Cardiac muscle cell (in vitro differentiated cells and primary cell): ENCODE measurements at places on chromosomes 7 and 10. TPM values are rescaled to one million over a fixed set of nuclear protein-coding genes. Genes with fewer than 3 reads are reported as not detected.

- DNase-seq, result no peak
These were observed 164.0 kb downstream of the SLC25A13 start for GRCh38 chr7:96157856-96158255.

- no peak for DNase-seq
These were observed 5.0 kb downstream of the NDUFA5 start for GRCh38 chr7:123552641-123553040.

DNA sequence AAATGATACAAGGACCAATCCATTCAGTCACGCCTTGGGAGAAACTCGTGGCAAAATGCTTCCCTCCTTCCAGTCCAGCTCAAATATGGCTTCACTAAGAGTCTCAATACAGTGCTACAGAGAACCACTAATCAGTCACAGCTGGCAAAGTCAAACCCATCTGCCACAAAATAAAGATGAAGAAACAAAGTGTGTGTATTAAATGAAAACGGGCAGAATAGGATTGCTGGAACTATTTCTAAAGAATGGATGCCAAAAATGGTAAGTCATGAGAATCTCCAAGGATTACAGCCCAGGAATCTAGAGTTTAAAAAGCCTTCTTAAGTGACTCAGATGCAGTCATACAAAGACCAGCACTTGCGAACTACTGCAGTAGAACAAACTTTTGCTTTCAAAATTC, 61.9 kb downstream of the CACUL1 start:
- DNase-seq, result peak; percentile 81

- DNase-seq, result no peak
These were observed 128.7 kb upstream of the CXCL12 start for GRCh38 chr10:44513591-44513990.

GRCh38 chr10:131891196-131891928, 9.4 kb upstream of the PPP2R2D start:
- no peak for DNase-seq

DNA sequence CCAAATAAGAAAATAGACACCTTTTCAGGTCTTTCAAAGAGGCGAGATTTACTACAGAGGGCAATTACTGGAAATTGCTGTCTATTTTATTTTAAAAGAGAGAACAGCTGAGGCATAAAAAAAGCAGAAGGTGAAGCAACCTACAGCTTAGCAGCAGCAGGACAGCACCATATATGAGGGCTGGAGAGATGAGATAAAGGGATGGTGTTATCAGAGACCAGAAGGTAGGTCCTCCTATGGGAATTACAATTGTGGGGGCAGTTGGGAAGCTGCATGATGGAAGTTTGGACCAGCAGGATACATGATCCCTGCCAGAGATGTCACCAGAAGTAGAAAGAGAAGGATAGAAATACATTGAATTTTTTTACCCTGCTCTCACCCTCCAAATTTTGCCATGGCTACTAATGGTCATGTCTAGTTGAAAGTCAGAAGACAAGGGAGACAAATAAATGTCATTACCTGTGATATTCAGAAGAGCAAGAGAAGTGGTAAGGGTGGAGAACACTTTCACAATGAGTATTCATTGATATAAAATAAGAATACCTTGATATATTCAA, 77.2 kb upstream of the CALCR start:
- DNase-seq, result no peak

GRCh38 chr10:44051584-44052385, 333.1 kb downstream of the CXCL12 start:
- DNase-seq, result no peak

The IFIT1 gene
- 22.7 and 23.9 TPM in 2 replicates for total RNA-seq

The GNGT1 gene
- not detected in 2 replicates for total RNA-seq

The EVX1 gene
- not detected in 2 replicates for total RNA-seq

The TMEM130 gene
- total RNA-seq, result 0.54 TPM in 1 of 2 replicates, not detected in the other

The ERLIN1 gene
- 7.9 and 12.9 TPM in 2 replicates for total RNA-seq

The PKD2L1 gene
- total RNA-seq, result not detected in 2 replicates
